RWPE2 (cell line): ENCODE measurements at places on chromosomes 12 and 14.

GRCh38 chr12:13179211-13180074, 17.1 kb upstream of the EMP1 start:
- DNase-seq: peak; percentile 66

- no peak for DNase-seq
Observed at GRCh38 chr14:70716958-70717357, 75.2 kb downstream of the TTC9 start.

DNA sequence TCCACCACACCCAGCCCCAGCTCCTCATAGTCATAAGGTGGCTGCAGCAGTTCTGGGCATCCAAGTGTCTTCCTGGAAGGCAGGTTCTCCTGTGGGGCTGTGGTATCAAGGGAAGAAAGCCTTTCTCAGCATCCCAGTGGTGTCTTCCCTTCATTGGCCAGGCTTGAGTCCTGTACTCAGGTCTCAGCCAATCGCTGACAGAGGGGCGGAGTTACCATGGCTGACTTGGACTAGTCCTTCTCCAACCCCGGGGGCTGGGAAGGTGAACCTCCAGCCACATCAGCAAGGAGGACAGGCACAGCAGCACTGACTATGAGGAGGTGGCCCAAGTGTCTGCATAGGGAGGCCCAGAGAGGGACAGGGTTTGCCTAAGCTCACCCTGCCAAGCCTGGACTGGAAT, 64.0 kb upstream of the SLC24A4 start:
- no peak for DNase-seq

DNA sequence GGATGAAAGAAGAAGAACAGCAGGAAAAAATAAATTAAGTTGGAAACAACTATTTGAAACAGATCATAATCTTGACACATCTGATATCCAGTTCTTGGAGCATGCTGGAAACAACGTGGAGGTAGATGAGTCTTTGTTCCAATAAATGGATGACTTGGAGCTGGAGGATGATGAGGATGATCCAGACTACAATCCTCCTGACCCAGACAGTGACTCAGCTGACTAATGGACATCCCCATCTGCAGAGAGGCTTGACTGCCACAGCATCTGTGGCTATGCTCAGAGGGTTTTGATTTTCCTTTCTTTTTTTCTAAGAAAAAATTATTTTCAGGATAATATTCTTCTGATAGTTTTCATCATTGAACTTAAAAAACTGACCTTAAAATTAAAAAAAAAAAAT, 6.2 kb upstream of the ZDHHC17 start:
- DNase-seq: no peak

DNA sequence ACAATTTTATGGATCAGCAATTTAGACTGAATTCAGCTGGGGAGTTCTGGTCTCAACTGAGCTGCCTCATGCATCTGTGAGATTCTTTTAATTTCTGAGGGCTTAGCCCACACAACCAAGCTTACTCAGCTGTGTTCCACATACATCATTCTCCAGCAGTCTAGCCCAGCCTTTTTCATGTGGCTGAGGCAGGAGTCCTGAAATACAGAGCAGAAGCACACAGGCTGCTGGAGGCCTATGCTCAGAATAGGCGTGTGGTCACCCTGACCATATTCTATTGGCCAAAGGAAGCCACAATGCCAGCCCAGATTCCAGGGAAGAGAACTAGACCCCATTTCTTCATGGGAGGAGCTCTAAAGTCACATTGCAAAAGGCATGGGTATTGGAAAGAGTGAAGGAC, 72.3 kb upstream of the DHRS4 start:
- DNase-seq: no peak

GRCh38 chr14:90495357-90496276, 98.8 kb downstream of the CALM1 start:
- peak; percentile 67 for DNase-seq

DNA sequence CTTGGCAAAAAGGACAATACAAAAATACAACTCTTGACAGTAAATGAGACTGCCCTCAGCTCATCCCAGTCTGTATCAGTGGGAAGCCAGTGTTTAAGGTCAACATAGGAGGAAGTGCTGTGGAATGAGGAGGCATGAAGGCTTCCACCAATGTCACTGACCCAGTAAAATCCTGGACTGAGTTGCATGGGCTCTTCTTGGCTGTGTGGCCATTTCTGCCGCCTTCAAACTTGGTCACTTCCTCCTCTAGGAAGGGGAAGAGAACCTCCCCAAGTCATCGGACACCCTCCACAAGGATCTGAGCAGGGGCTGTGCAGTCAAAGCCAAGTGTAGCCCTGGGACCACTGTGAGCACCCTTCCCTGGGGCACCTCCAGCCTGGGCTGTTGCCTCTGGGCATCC, 11.9 kb downstream of the GPR68 start:
- DNase-seq: no peak

DNA sequence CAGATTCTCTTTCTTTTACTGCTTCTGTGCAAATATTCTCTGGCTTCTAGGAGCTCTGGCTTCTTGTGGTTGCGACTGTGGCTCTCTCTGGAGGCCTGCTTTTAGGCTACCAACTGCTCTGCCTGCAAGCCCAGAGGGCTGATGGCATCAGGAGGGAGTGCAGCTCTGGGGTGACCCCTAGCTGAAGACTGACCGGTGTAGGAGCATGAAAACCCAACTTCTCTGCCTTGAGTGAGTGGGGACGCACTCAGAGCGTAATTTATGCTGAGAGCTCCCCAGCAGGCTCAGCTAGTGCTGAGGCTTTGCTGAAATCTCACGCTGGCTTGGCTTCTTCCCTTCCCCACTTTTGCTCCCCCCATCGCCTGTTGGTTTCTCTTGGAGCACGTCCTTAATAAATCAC, 29.9 kb upstream of the RBM19 start:
- DNase-seq: no peak

- DNase-seq: peak; percentile 58
Observed at GRCh38 chr14:102484316-102484715, 25.3 kb downstream of the ANKRD9 start.

GRCh38 chr14:95536036-95536593, 1.3 kb downstream of the GLRX5 start:
- DNase-seq: no peak

GRCh38 chr12:126201981-126202537, 1136.8 kb downstream of the AACS start:
- DNase-seq: no peak

- peak; percentile 15 for DNase-seq
Observed at GRCh38 chr14:101719708-101720107, 41.8 kb upstream of the PPP2R5C start.
